ENCODE measurements at places on chromosomes 2 and 18. TPM values are rescaled to one million over a fixed set of nuclear protein-coding genes. Genes with fewer than 3 reads are reported as not detected.

GRCh38 chr2:198282061-198282460, 477.7 kb downstream of the PLCL1 start:
- H3K36me3 ChIP-seq, result no peaks in the 10 kb centered on the region
- no peak overlapping the region for H3K4me3 ChIP-seq
- no peak for DNase-seq

DNA sequence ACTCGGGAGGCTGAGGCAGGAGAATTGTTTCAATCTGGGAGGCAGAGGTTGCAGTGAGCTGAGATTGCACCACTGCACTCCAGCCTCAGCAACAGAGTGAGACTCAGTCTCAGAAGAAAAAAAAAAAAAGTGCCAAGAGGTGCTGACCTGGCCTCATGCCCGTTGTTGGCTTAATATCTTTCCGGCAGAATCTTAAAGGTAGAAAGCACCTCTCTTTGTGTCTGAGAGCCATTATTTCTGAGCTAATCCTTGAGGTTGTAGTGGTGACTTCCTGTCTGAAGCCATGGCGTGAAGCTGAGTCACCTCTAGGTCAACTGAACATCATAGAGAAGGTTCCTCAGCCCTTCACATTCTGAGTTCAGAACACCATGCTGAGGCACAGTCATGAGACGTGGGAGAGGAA, 60.4 kb downstream of the WDSUB1 start:
- H3K27ac ChIP-seq, result peak overlapping the region; percentile 84
- no peaks in the 10 kb centered on the region for H3K27me3 ChIP-seq
- peaks cover 18% of the 10 kb centered on the region for H3K36me3 ChIP-seq
- H3K4me3 ChIP-seq, result no peak overlapping the region
- H3K4me1 ChIP-seq, result peaks cover 34% of the 10 kb centered on the region
- DNase-seq, result no peak

The RAB27B gene
- not detected for polyA plus RNA-seq

DNA sequence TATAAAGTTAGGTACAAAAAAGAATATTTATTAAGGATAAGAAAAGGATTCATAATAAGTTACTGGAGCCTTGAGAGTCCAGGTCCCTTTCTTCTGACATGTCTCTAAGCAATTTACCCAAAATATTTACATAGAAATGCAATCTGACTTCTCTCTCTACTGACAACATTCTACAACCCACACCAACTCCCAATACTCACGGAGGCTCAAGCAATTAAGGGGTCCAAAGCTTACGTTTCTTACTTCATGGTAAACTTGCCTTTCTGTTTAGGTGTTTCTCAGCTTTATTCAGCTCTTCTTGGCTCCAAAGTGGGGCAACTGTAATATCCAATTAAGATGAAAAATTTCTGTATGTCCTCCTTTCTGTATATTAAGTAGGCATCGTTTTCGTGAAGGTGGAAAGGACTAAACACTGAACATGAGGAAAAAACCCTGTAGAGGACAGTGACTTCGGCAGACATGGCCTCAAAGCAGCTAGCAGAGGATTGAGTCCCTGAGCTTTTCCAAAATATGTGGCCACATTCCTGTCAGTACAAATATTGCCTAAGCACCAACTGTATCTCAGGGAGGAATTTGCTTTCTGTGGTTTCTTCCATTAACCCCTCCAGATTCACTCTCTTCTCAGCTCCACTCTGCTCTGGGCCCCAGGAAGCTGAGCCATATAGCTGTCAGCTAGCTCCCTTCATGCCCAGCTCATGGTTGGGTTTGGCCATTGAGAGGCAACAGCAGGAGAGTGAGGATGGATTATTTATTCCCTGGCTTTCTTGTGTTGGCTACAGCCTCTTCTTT, 67.9 kb upstream of the GLS start:
- no peak overlapping the region for H3K4me3 ChIP-seq
- DNase-seq, result no peak
- H3K4me1 ChIP-seq, result no peaks in the 10 kb centered on the region
- no peaks in the 10 kb centered on the region for H3K36me3 ChIP-seq
- H3K27ac ChIP-seq, result no peak overlapping the region
- H3K27me3 ChIP-seq, result no peaks in the 10 kb centered on the region

The CD226 gene
- 0.22 TPM for polyA plus RNA-seq

DNA sequence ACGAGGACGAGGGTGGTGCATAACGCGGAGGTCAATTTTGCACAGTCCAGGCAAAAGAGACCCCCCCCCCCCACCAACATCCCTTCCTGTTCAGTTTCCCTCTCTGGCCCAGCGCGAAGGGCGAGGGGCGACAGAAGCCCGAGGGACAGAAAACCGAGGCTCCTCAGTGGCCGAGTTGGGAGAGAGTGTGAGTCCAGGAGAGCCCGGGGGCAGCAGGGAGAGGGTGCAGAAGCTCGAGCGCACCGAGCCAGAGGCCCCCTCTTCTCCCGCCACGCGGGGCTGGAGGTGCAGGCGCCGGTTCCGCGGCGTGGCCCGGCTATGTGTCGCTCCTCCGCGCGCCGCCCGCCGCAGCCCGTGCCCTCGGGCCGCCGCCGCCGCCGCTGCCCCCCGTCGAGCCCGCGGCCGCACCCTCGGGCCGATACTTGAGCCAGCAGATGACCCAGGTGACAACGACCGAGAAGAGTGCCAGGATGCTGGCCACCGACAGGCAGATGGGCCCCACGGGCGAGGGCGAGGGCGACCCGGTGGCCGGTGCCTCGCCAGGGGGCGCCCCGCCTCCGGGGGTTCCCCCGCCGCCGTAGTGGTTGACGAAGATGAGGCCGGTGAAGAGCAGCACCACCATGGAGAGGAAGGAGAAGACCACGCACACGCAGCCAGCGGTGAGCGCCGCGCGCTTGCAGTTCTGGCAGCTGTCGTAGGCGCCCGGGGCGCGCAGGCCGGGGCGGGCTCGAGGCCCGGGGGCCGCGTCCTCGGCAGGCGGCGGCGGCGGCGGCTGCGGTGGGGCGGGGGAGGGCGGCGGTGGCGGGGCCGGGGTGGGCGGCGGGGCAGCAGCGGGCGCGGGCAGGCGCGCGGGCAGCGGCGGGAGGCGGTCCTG, 20.2 kb upstream of the PAX3 start:
- H3K27me3 ChIP-seq, result peaks cover 56% of the 10 kb centered on the region
- no peak overlapping the region for H3K27ac ChIP-seq
- peaks cover 7% of the 10 kb centered on the region for H3K4me1 ChIP-seq

The ETAA1 gene
- 9.3 TPM for polyA plus RNA-seq

The UGT1A1 gene
- polyA plus RNA-seq, result not detected

DNA sequence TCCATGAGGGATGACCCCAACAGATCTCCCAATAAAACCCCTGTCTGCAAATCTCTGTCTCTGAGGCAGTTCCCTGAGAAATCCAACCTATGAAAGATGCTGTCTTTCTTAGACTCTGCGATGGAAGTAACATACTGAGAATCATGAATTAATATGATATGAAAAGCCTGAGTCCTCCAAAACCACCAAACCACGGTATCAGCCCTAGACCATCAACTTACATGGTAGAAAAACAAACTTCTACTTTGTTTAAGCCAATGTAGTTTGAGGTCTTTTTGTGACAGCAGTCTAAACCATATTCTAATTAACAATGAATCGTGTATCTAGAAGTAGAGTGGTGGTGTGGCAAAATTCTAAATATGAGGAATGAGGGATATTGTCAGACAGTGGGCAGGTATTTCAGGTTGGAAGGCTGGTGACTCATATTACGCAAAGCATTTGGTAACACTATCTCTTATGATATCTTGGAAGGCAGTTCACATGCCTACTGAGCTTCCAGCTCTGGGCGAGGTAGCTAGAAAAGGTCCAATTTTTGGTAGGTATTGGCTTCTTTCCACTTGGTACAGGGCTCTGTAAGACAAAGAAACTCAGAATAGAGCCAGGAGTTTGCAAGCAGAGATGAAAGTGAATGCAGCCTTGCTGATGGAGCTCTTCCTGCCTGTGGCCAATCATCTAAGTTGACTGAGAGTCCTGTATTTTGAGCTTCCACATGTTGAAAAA, 215.8 kb downstream of the ZFP36L2 start:
- H3K27ac ChIP-seq, result no peak overlapping the region
- DNase-seq, result no peak
- H3K4me1 ChIP-seq, result peaks cover 26% of the 10 kb centered on the region
- H3K27me3 ChIP-seq, result no peaks in the 10 kb centered on the region
- H3K36me3 ChIP-seq, result no peaks in the 10 kb centered on the region
- no peak overlapping the region for H3K4me3 ChIP-seq

DNA sequence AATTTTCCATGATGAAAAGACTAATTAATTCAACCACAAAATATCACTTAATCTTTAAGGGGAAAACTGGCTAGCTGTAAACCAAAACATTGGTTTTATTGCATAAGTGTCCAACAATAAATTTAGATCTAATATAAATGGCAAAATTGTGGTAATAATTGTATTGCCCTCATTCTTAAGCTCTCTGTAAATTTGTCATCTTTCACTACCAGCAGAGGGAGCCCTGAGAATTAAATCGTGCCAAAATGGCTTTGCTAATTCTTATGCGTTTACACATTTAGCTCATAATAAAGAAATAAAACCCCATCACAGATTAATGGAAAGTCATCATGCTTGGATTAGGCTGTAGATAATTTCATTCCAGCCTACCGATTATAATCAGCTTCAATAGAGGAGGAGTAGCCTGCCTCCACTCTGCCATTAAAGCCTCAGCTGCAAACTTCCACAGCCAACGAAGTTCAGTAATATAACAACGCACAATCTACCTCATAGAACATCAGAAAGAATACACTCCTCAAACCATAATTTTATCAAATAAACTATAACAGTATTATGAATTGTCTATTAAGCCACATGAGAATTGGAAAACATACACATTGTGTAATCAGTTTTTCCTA, 70.0 kb upstream of the ATP5MC3 start:
- no peak overlapping the region for H3K27ac ChIP-seq
- H3K4me3 ChIP-seq, result no peak overlapping the region
- no peak for DNase-seq
- no peaks in the 10 kb centered on the region for H3K36me3 ChIP-seq

The GAREM2 gene
- 0.59 TPM for polyA plus RNA-seq

The C2orf80 gene
- polyA plus RNA-seq, result not detected

DNA sequence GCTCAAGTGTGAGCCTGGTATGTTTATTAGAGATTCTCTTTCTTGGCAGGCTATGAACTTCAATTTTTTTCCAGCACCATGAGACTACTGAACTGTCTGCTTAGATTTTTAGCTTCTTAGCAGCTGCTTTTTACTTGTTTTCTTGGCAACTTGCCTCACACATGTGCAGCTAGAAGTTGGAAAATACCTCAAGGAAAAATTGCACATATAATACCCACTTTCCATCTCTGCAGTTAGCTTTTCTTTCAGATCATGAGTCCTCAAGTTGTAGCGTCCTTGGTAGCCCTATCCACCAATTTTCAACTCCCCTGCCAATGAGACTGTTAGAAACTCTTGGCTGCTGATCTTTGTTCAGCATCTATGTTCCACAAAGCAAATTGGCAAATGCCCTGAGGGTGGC, 302.1 kb downstream of the HRH4 start:
- no peaks in the 10 kb centered on the region for H3K36me3 ChIP-seq
- H3K27ac ChIP-seq, result peak overlapping the region; percentile 68
- H3K4me1 ChIP-seq, result peaks cover 17% of the 10 kb centered on the region
- peak; percentile 8 for DNase-seq

- no peaks in the 10 kb centered on the region for H3K27me3 ChIP-seq
- no peaks in the 10 kb centered on the region for H3K36me3 ChIP-seq
- DNase-seq, result no peak
- peaks cover 74% of the 10 kb centered on the region for H3K4me1 ChIP-seq
- no peak overlapping the region for H3K4me3 ChIP-seq
Measured at GRCh38 chr18:55287149-55287806, 300.7 kb downstream of the TCF4 start.

- H3K4me3 ChIP-seq, result no peak overlapping the region
- H3K4me1 ChIP-seq, result no peaks in the 10 kb centered on the region
- no peak overlapping the region for H3K27ac ChIP-seq
- no peak for DNase-seq
Measured at GRCh38 chr18:23306822-23307221, 146.3 kb upstream of the RIOK3 start.

GRCh38 chr2:135225781-135226180, 173.7 kb downstream of the RAB3GAP1 start:
- H3K27ac ChIP-seq, result no peak overlapping the region
- no peak overlapping the region for H3K4me3 ChIP-seq
- no peaks in the 10 kb centered on the region for H3K36me3 ChIP-seq
- no peaks in the 10 kb centered on the region for H3K4me1 ChIP-seq
- DNase-seq, result no peak
- H3K27me3 ChIP-seq, result no peaks in the 10 kb centered on the region

DNA sequence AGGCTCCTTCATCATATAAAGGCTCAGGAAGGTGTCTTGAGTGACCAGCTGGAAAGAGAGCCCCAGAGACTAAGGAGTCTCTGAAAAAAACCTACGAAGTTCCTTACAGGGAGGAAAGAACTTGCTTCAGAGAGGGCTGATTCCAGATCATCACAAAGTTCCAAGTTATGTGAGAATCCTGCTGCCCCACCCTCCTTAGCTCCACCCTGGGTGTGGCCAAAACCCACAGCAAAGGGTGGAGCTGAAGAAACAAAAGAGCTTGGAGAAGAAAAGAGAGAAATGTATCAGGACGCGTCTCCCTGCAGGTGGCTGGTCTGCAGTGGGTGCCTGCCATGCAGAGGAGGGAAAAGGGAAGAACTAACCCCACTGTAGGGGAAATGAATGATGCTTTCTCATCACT, 32.8 kb upstream of the ZNF396 start:
- DNase-seq, result no peak
- no peaks in the 10 kb centered on the region for H3K4me1 ChIP-seq
- no peak overlapping the region for H3K27ac ChIP-seq
- H3K4me3 ChIP-seq, result no peak overlapping the region

The PKDCC gene
- polyA plus RNA-seq, result 121 TPM

The TANC1 gene
- 17.8 TPM for polyA plus RNA-seq

The FZD7 gene
- 2.3 TPM for polyA plus RNA-seq

The NDC80 gene
- 0.88 TPM for polyA plus RNA-seq

DNA sequence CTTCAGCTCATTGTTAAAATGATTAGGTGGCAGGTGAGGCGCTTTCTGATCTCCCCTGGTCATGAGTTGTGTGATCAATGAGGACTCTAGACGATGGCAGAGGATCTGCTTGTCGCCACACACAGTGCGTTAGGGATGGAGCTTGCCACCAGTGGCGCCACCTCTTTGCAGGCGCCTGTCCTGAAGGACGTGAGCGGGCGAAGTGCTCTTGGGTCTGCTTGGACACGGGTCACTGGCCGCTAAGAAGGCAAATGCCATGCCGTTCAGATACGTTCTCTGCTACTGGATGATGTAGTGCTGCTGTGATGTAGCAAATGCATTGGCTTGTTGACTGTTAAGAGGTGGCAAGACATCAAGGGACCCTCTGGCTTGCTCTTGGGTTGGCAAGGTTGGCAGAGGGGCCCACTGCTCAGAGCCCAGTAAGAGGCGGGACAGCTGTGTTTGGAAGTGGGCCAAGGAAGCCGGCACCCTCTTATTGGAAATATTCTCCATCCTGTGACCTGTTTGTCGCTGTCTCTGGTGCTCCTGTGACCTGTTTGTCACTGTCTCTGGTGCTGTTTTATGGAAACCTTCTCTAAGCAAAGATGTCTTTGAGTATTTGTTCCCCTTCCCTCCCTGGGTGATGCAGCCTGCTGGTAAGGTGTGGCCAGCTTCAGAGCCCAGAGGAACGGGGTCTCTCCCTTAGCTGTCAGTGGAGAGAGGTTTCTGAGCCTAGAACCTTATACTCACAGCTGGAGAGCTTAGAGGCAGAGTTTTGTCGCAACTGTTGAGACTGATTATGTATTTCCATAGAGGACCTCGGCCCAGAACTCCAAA, 14.6 kb downstream of the LDLRAD4 start:
- no peak for DNase-seq
- no peaks in the 10 kb centered on the region for H3K36me3 ChIP-seq
- H3K4me3 ChIP-seq, result no peak overlapping the region

The DDX1 gene
- 80.1 TPM for polyA plus RNA-seq

The CXCR4 gene
- 1.8 TPM for polyA plus RNA-seq

The IMPA2 gene
- 17.6 TPM for polyA plus RNA-seq

- H3K36me3 ChIP-seq, result no peaks in the 10 kb centered on the region
- DNase-seq, result no peak
- no peaks in the 10 kb centered on the region for H3K27me3 ChIP-seq
Measured at GRCh38 chr2:29747786-29748470, 173.5 kb downstream of the ALK start.

The AMER3 gene
- not detected for polyA plus RNA-seq
